Thoracic aorta (tissue), 2 donors: ENCODE measurements at places on chromosomes 3 and 15.

DNA sequence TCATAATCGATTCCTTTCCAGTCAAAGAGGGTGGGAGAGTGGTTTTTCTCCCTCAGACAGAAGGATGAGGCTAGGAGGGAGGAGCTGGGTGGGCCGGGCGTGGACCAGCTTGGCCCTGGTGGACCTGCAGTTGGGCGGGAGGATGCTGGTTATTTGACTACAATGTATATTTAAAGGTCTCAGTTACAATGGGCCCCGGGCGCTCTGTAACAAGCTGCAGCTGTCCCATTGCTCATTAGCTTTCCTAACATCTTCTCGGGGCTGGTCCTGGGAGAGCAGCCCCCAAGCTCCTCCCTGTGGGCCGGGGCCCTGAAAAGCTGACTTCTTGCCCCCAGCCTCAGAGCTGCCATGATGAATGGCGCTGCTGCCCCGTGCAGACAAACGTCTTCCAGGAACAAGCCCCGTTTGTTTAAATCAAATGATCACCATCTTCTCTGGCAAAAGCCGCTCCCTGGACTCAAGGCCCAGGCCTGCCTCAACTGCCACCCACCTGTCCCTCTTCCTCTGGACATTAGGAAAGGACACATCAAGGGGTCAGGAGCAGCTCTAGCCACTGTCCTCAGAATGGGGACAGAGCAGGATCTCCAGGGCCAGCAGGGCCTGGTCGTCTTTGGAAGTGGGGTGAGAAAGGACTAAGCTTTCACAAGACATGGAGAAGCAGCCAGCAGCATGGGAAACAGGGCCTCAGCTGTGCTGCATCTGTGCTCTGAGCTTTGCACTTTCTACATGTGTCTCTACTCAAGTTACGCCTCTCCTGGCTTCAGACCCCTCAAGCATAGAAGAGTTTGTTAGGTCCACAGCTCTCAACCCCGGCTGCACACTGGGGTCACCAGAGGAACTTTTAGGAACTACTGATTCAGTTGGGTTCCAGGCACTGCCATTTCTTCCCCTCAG, 38.6 kb downstream of the MAGEF1 start:
- no peak for DNase-seq

DNA sequence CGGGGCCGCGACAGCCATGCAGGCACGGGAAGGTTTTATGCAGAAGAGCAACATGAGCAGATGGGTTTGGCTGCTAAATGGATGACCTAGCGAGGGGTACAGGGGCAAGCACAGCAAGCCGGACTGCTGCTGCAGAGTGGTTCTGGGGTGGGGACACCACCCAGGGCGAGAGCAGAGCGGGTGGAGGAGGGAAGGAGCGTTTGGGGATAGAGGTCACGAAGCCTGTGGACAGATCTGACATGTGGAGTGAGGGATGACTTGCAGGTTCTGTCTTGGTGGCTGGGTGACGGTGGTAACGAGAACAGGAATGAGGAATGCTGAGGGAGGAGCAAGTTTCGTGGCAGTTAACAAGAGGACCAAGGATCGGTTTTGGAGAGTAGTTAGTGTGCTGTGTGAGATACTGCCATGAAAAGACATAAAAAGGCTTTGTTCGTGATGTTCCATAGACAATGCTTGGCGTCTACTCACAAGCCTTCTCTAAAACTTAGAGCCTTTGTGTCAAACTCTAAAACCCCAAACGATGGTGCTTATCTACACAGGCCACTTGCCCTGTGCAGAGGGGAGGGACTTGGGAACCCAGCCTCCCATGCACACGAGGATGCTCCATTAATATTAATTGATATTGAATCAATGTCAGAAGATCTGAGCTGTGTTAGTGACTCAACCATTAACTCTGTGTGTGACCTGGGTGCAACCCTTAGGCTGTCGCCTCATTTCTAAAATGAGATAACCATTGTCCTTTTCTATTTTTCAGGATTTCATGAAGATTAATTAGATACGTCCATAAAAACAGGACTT, 132.7 kb upstream of the SLC2A2 start:
- DNase-seq: no peak

DNA sequence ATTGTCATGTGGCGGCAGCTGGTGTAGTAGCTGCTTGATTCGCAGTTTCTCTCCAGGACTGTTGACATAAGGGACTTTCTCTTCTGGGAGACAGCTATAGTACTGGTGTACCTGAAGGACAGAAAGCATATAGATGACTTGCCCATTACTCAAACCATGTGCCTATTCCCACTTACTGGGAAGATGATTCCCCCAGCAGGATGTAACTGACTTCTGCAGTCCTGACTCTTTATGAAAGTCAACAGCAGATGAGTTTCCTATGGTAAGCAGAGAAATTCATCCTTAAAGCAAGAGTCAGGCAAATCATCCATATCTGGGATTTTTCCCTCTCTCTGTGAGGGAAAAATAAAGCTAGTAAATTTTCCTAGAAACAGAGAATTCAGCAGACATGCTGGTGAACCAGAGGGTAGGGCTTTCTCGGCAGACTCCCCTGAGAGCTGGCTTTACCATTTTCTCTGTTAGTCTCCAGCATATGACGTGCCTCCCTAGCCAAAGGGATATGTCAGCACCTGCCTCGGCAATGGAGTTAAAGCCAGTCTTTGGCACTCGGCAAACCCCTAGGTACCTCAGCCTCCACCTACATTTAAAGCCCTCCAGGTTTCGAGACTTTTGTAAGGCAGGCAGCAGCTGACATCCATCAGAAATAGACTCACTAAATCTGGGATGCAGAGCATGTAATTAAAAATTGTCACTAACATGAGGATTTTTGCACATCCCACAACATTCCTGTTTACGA, 62.1 kb downstream of the PRICKLE2 start:
- no peak for DNase-seq

GRCh38 chr3:145692751-145693150, 468.2 kb downstream of the PLOD2 start:
- no peak for DNase-seq

- DNase-seq: no peak
Observed at GRCh38 chr3:170785454-170785853, 84.5 kb downstream of the RPL22L1 start.

DNA sequence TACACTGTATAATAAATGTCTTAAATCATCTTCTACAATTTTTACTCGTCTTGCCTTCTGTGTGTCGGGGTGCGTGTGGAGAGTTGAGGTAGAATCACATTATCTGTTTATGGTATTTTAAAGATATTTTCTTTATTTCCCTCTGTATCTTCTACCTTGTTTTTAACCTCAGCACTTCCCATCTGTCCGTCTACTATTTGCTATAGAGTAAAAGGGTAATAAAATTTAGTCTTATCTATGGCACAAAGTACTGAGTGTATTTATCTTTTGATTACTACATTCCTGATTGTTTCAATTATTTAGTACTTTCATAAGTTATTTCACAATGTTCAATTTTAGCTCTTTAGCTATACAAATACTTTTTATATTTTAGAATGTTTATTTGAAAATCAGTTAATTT, 62.2 kb downstream of the TRPC1 start:
- DNase-seq: no peak

DNA sequence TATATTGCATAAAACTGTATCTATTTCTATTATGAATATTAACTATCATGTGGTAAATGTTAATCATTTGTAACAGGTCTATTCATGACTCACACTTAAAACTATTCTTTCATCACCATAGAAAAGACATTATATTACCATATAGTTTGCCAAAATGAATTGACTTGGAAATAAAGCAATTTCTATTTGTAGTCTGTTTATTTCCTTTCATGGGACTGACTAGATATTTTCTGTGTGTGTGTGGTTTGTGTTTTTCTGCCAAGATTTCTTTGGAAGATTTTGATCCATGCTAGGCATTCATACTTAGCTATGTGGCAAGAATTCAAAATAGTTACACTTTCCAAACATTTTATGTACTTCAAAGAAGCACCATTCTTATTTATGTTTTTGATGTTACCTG, 522.5 kb upstream of the AGTR1 start:
- no peak for DNase-seq

DNA sequence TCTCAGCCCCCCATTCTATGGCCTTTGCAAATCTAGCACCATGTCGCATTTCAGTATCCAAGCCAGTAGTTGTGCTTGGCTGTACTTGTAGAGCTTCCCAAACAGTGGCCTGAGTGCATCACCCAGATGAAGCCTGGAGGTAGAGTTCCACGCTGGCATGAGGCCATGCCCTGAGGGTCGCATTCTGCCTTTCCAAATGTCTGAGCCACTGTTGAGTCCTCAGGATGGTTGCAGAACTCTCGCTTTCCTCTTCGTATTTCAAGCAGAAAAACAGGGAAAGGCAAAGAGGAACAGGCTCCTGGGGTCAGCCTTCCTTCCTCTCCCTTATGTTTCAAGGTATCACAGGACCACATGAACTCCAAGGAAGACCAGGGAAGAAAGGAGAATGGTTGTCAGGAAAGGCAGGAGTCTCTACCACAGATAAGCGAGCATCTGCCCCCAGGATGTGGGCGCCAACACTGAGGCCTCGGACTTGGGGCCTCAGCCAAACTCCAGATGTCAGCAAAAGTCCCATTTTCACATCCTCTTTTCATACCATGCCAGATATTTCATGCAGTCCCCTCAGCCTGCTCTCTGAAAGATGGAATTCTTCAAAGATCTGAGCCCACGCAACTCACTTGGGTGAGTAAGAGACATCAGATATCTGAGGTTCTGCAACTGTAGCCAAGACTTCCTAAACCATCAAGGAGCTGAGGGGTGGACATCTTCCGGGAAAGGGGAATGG, 19.4 kb upstream of the PRR20G start:
- no peak for DNase-seq

DNA sequence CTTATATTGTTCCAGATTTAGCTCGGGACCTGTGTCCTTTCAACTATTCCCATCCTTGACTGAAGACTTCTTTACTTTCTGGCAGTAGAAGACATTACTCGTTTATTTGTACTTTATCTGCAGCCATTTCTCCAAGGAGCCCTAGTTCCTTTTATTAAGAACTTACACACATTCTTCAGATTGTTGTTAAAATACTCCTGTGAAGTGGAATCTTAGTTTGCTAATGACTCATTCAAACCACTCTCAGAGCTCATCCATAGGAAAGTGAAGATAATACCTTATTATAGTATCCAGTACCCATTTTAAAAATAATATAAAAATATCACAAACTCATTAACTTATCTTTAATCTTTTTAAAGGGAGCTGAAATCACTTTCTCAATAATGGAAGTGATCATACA, 63.5 kb downstream of the C3orf70 start:
- no peak for DNase-seq

GRCh38 chr3:154981664-154982063, 98.5 kb upstream of the MME start:
- DNase-seq: no peak

DNA sequence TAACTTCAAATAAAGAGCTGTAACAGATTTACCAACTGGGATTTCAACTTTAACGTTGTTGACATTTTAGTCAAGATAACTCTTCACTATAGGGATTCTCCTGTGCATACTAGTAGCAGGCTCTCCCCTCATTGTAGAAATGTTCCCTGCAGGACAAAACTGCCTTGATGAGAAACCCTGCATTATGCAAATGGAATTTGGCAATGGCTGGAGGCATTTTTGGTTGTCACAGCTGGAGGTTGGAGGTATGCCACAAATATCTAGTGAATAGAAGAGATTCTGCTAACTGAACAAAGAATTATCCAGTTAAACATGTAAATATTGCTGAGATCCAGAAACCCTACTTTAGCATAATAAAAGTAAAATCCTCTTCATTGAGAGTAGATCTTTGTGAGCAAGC, 928.8 kb upstream of the ALCAM start:
- DNase-seq: no peak

DNA sequence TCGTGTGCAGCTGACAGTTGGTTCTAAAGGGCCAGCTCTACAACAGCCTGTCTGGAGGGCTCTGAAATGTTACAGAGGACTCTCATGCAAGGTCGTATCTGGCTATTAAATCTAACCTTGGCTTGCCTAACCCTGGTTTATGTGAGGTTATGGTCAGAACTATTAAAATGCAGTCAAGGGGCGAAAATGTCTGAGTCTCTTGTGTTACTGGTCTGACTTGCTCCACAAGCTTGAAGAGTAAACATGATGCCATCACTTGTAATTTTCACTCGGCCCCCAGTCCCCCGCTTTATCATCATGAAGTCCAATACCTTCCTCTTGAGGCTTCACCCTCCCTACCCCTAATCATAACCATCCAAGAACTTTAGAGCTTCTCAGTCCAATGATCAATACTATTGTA, 9.4 kb downstream of the ENTPD3 start:
- no peak for DNase-seq

DNA sequence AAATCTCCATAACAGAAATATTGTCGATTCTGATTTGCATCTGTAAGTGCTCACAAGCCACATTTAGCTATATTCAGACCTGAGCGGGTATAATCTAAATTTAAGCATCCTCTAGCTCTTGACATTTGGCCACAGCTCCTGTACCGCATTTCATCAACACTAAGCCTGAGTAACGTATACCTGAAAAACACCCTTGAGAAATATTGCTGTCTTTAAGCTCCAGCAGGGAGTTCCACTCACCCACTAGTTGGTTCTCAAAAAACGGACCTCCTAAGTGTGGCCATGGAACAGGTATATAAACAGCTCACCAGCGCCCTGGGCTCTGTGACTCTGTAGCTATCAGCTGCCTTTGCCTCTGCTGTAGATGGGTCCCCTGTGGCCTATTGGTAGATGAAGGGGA, 80.7 kb downstream of the ABI3BP start:
- no peak for DNase-seq

DNA sequence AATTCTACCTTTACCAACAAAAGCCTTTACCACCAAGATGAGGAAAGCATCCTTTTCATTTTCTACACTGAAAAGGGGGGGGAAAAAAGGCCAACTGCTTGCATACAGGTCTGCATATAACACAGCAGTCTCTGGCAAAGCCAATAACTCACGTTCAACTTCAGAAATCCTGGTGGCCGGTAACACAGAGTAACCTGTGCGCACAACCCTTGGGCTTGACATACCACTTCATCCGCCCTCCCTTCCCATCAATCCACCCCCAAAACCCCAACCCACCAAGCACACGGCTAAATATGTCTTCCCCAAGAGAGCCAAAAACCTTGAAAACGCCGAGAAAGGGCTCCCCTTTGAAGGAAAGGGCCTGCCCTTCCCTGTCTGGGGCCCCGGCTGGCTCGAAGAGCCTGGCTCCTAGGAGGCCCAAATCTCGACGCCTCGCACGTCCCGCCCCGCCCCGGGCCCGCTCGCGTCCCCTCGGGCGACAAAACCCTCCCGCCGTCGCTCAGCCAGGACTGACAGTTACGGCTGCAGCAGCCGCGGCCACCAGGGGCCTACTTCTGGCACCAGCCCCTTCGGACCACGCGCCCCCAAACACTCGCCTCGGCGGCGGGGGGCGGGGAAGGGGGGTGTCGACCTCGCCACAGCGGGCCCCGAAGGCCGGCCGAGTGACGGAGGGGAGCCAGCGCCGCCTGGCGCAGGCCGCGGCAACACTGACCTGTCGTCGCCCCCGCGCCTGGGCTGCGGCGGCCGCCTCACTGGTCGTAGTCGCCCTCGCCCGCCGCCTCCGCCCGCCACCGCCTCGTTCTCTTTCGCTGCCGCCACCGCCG, 835 bp downstream of the UBE3A start:
- peak; percentile 4 for DNase-seq

GRCh38 chr3:195757438-195757770, 36.6 kb downstream of the MUC20 start:
- DNase-seq: no peak

GRCh38 chr3:88807491-88808105, 299.8 kb upstream of the EPHA3 start:
- DNase-seq: no peak

GRCh38 chr15:73897441-73898261, 24.3 kb downstream of the TBC1D21 start:
- DNase-seq: no peak
